ENCODE measurements at places on chromosomes 2 and 18.

GRCh38 chr2:206996556-206997065 lies 57.3 kb downstream of the CPO start:
- no peak for DNase-seq

DNA sequence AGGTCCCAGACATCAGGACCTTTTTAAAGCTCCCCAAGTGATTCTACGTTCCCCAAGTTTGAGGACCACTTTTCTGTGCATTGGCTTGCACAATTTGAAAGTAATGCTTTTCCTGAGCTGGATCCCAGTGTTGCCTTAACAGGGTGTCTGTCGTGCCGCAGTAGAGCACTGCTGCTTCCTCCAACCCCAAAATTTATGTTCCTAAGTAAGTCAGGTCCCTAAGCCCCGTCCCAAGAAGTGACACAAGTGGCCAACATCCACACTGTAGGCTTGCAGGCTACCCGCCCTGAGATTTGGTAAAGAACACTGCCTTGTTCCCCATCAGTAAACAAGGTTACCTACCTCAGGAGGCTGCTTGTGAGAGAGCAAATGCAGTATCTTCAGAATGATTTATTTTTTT lies 2.0 kb downstream of the SFT2D3 start:
- no peak for DNase-seq

- DNase-seq = no peak
Measured at GRCh38 chr2:237964578-237965404, 2.0 kb upstream of the UBE2F start.

- peak; percentile 97 for DNase-seq
Measured at GRCh38 chr2:99662761-99663341, 173.0 kb upstream of the REV1 start.

GRCh38 chr2:168107322-168107721 lies 140.1 kb downstream of the STK39 start:
- DNase-seq = no peak

DNA sequence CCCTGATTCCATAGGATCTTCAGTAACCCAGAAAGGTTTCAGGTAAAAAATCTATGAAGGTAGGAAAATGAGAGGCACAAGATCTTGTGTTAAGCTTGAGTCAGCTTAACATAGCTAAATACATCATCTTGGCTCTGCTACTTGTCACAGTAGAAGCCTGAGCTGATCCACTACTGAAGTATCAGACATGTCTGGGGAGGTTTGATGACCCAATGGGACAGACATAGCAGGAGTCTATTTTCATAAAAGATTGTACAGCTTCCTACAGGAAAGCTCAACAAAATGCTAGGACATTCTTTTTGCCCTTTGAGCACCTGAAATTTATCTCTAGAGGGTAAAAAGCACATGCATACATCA lies 84.3 kb upstream of the FSHR start:
- no peak for DNase-seq

Measured in H4 (cell line).